ENCODE measurements at places on chromosomes 4 and X. TPM values are rescaled to one million over a fixed set of nuclear protein-coding genes. Genes with fewer than 3 reads are reported as not detected.

DSPP gene
- not detected for total RNA-seq

USP17L17 gene
- total RNA-seq: not detected

- DNase-seq: no peak
Measured at GRCh38 chrX:67749536-67749935, 205.7 kb downstream of the AR start.

- no peak for DNase-seq
Measured at GRCh38 chr4:67456577-67457196, 88.6 kb downstream of the CENPC start.

DNA sequence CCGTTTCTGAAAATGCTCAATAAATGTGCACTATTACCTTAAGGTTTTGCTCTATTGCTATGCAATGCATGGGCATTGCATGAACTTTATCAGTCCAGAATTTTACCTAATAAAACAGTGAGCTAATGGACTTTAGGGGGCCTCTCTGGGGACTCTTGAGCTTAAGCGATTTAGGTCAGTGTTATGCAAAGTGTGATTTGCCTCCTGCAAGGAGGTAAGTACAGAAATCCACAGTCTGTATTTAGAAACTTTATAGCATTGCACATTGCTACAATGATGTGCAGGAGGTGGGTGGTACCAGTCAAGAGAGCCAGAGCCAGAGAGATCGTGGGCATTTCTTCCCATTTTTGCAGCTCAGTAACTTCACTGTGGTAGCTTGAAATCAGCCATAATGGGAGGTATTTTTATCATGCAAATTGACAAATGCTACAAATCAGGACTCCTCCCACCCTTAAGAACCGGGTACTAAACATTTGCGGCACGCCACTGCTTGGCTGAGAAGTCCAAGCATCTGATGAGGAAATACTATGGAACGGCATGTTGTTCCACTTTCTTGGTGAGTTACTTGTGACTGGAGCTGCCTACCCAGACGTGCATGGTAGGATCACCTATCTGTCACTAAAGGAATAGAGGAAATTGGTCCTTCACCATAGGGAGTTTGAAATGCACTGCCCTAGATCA is 174.6 kb upstream of the PGRMC2 start:
- no peak for DNase-seq

RRH gene
- 0.26 TPM for total RNA-seq

SGCB gene
- 8.1 TPM for total RNA-seq

DNA sequence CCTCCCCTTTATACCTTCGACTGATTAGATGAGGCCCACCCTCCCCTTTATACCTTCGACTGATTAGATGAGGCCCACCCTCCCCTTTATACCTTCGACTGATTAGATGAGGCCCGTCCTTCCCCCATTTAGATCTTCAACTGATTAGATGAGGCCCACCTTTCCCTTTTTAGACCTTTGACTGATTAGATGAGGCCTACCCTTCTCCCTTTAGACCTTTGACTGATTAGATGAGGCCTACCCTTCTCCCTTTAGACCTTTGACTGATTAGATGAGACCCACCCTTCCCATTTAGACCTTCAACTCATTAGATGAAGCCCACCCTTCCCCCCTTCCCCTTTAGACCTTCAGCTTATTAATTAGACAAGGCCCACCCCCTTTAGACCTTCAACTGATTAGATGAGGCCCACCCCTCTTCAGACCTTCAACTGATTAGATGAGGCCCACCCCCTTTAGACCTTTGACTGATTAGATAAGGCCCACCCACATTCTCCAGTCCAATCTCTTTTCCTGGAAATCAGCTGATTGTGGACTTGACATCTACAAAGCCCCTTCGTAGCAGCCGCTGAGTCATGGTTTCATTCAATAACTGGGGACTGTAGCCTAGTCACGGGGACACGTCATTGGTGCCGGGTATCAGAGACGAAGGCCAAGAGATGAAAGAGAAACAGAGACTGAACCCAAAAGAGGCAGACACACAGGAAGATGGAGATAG is 28.8 kb upstream of the IL3RA start:
- no peak for DNase-seq

FAM3A gene
- 28.5 TPM for total RNA-seq
